DMS153 (cell line): ENCODE measurements at places on chromosomes 11 and 22.

GRCh38 chr11:61959678-61960077 is 7.8 kb downstream of the FTH1 start:
- DNase-seq, result no peak

DNA sequence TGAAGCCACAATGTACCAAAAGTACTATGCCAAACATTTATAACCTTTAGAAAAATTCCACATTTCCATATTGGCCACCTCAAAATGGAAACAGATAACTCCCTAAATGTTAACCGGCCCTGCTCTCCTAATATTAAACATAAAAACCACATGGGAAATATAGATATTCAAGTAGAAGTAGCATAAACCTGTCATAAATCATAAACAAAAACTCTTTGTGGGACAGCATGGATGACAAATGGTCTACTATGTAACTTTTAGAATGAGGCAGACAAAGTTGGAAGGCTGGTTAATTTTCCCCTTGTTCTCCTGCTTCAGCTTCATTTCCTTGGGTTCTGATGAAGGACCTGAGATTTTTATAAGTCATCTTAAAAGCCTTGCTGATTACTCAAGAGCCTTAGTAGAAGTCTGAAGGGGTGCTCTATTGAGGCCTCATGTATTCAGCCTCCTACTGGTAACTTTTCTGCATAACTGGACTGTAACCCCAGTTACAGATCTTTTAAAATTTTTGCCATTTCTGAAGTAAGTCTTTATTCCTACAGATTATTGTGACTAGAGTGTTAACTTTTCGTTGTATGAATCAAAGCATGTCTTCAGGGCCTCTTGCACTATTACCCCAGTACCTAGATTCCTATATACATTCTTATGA is 116.4 kb downstream of the STIM1 start:
- no peak for DNase-seq

- no peak for DNase-seq
These were observed 806 bp downstream of the ARAP1 start for GRCh38 chr11:72751116-72752087.

- no peak for DNase-seq
These were observed 977.0 kb upstream of the CHORDC1 start for GRCh38 chr11:91199866-91200265.

GRCh38 chr11:84887055-84887629 is 740.0 kb downstream of the DLG2 start:
- DNase-seq, result no peak

DNA sequence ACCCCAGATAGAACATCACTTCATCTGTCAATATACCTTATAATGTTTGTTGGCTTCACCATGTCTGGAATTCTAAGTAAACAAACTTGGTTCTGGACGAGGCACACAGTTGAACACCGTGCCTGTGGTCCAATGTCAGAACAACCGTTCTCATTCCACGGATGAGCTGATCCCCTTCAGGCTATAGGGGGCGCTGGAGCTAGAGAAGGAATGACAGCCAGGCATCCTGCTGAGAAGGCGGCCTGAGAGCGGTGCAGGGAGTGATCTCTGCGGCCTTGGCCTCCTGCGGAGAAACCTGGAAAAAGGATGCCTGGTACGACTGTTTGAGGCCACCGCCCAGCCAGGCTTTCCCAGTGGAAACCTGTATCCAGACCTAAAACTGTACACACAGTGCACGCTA is 48.7 kb downstream of the FDX1 start:
- no peak for DNase-seq

DNA sequence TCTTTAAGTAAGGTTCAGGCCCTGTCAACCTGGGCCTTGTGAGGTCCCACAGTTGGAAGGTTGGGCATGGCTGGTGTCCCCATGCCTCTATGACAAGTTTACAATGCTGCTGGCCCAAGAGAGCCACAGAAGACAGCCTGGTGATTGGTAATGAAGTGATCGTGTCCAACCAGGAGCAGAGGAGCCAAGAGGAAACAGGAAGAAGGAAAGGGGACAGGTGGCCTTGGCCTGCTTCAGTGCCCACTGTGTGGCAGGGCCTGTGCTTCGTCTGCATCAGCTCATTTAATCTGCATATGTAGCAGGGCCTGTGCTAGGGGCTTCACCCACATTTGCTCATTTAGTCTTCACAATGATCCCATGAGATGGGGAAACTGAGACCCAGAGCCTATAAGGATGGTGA is 42.1 kb upstream of the CSNK2A3 start:
- no peak for DNase-seq
